Stimulated activated CD8-positive, alpha-beta memory T cell treated with anti-CD3 and anti-CD28 coated beads, Interleukin-4, amount 100 ng/mL, for 1 hour (primary cell): ENCODE measurements at places on chromosomes 3 and 15.

DNA sequence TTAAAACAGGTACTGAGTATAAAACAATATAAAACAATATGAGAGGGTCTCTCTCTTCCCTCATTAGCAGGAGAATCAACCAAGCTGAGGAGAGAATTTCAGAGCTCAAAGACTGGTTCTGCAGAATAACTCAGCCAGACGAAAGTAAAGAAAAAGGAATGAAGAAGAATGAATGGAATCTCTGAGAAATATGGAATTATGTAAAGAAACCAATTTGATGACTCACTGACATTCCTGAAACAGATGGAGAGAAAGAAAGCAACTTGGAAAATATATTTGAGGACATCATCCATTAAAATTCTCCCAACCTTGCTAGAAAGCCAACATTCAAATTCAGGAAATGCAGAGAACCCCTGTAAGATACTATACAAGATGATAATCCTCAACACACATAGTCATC, 630.9 kb downstream of the PYDC2 start:
- no peak for DNase-seq

DNA sequence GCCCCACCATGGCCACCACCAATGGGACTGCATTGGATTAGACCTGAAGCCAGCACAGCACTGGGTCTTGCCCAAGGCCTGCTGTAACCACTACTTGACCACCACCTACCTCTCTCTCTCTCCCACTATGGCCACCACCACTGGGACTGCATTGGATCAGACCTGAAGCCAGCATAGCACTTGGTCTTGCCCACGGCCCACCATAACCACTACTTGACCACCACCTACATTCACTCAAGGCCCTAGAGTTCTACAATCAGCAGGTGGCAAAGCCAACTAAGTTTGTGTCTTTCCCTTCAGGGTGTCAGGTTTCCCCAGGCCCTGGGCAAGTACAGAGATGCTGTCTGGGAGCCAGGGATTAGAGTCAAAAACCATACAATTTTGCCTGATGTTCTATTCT, 57.6 kb downstream of the ESYT3 start:
- no peak for DNase-seq

DNA sequence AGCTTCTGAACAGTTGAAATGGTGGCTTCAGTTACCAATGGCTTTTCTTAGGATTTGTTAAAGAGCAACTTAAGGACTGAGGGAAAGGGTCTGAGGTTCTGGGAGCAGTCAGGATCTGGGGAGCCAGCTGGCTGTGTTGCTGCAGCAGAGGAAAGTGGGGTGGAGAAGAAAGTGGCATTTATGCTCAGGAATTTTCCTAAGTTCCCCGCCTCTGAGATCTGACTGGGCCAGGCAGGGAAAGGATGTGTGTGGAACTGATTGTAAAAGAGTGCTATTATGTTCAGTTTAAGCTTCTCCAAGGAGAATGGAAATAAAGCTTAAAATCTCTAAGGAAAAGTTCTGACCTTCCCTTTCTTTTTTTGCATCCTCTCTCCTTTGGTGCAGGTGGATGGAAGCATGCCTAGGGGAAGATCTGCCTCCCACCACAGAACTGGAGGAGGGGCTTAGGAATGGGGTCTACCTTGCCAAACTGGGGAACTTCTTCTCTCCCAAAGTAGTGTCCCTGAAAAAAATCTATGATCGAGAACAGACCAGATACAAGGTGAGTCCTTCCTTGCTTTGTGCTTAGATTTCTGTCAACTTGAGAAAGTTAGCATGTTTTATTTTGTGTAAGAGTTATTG, 37.8 kb downstream of the IQGAP1 start:
- no peak for DNase-seq

- no peak for DNase-seq
Measured at GRCh38 chr15:52246686-52247431, 48.7 kb downstream of the MYO5C start.

DNA sequence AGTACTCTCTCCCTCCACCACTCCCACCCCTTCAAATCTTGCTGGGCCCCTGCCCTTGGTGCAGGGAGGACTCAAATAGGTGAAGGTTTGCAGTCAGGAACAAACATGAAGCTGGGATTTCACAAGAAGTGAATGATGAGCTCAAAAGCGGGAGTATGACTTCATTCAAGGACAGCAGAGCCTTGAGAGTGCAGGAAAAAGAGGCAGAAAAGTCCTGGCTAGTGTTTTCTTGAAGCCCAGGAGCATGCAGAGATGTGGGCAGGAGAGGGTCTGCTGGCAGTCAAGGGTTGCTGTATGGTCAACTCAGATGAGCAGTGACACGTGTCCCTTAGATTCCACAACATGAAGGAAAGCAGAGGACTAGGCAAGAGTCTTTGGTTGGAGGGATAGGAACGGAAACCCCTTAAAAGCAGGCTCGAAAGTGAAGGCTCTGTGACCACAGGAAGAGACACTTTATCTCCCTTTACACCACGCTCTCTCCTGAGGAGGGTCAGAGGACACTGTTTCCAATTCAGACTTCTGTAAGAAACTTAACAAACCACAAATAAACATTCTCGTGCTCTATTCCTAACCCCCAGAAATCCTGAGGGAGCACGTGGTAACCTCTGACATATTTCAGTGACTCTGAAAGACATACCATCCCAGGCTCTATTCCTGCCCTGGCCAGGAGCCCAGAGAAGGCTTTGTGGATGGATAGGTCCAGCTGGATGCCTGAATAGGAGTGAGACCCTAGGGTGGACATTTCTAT, 168.0 kb upstream of the NDN start:
- DNase-seq, result no peak

- DNase-seq, result no peak
Measured at GRCh38 chr3:148681080-148681479, 16.6 kb upstream of the AGTR1 start.

- no peak for DNase-seq
Measured at GRCh38 chr3:173778251-173778650, 380.7 kb downstream of the NLGN1 start.

DNA sequence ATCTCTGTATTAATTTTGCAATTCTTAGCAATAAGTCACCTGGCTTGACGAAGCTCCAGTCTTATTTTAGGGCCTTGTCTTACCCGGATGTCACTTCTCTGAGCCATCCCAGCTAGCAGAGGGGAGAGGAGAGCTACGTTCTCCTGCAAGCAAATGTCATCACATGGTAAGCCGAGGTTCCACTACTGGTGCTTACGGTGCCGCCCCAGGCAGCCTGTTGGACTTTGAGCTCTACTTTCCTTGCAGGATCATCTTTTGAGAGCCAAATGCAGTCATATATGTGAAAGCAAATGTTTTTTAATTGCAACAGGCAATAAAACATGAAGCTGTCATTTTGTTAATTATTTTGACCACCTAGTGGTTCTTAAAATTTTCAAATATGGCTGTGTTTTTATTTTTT, 140.9 kb downstream of the FAM43A start:
- no peak for DNase-seq

- DNase-seq, result no peak
Measured at GRCh38 chr15:35702946-35703495, 157.1 kb upstream of the DPH6 start.

GRCh38 chr15:41908736-41909461, 15.0 kb upstream of the SPTBN5 start:
- DNase-seq, result no peak

DNA sequence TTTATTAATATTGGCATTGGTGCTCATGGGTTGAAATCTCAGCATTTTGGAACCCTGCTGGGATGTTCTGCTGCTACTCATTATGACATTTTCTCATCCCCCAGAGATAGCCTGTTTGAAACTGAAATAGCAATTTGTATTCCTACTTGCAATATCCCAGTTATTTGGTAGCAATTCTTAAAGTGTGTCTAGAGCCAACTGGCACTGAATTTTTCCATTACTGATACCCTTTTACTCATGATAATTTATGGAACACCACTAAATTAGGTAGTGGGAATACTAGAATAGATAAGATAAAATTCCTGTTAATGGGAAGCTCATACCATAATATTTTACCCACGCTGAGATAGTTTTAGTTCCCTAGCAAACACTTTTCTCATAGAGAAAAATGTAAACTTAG, 309.3 kb downstream of the SV2B start:
- DNase-seq, result no peak

DNA sequence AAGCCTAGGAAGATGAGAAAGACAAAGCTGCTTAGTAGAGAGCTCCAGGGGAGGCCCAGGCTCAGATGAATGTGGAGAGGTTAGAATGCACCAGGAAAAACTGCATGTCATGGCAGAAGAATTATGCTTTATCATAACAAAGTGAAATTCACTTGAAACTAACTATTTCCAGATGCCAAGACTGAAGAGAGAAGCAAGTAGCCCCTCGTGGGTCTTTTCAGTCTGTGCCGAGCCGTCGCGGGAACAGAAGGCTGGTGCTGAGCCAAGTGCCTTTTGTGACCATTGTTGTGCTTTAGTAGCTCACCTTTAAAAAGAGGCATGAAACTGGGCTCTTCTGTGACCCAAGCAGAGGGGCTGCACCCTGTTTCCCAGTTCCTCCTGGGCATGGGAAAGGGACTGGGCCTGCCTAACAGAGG, 73.2 kb downstream of the CHDH start:
- DNase-seq, result no peak

DNA sequence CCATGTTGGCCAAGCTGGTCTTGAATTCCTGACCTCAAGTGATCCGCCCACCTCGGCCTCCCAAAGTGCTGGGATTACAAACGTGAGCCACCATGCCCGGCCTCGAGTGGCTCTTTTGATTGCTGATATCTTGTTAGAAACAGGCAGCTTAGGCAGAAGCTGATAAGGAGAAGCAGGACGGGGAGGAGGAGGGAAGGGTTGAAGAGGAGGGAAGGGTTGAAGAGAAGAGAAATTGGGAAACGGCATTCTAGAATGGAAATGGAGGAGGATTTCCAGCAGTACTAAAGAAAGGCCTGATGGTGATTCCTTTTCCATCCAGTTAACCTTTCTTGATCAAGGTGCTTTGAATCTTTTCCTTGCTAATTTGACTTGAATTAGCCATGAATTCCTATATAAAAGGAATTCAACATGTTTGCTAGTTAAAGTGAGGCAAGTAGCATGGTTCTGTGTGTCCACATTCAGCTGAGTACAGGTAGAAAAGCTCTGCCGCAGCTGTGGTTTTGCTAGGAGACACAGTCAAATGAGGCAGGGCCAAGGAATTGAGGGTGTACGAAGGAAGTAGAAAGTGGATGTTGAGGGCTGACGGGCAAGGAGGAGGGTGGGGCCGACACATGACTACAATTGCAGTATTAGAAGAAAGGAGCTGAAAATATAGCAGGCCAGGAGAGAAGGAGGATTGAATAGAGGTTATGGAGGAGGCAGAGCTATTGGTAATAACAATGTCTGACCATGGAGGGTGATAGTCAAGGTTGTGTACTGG, 27.2 kb upstream of the ATP1B3 start:
- no peak for DNase-seq

DNA sequence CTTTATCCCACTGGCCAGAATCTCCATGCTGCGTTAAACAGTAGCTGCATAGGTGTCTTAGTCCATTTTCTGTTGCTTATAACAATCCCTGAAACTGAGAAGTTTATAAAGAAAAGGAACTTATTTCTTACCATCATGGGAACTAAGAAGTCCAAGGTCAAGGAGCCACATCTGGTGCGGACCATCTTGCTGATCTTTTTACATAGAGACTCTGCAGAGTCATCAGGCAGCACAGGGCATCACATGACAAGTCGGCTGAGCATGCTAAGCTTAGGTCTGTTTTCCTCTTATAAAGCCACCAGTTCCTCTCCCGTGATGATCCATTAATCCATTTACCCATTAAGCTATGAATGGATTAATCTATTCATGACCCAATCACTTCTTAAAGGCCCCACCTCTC, 22.4 kb upstream of the FAM174B start:
- DNase-seq, result no peak

GRCh38 chr15:70337277-70338186, 239.8 kb upstream of the TLE3 start:
- no peak for DNase-seq

- DNase-seq, result no peak
Measured at GRCh38 chr3:43024181-43024885, 45.2 kb downstream of the GASK1A start.
